ENCODE measurements at places on chromosomes 4 and X.

DNA sequence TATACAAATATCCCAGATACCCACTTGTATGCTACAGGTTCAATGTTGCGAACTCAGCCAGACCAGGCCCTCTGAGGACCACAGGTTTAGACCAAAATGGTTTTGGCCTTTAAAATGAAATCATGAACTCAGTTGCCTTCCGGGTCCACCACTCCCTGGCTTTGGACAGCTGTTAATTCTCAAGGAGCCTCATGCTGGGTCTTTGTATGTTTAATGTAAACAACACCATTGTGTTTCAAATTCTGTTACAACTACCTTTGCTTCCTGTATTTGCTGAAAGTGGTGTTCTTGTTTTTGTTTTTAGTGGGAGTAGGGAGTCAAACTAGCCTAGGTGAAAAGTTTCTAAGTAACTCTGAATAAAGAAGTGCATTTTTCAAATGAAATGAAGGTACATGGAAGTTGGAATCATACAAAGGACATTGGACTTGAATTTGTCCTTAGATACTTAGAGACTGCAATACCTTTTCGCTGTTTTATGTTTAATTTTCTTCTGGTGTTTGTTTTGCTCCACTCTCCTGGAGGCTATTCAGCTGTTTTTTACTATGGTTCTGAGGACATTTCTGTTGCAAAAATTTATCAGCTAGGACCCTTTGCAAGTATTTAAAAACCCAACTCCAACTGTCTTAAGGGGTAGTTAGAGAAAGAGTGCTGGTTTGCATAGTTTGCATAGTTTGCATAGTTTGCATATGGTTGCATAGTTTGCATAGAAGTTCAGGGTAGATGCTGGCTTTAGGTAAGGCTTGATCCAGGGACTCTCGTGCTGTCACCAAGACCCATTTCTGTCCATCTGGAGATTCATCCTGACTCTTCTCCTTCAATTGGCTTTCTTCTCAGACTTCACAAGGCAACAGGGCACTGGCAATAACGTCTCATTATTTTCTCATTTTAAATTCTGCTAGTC is 70.1 kb downstream of the MID1IP1 start:
- DNase-seq: no peak

- no peak for DNase-seq
Observed at GRCh38 chr4:84965553-84966381, 723 bp downstream of the WDFY3 start.

DNA sequence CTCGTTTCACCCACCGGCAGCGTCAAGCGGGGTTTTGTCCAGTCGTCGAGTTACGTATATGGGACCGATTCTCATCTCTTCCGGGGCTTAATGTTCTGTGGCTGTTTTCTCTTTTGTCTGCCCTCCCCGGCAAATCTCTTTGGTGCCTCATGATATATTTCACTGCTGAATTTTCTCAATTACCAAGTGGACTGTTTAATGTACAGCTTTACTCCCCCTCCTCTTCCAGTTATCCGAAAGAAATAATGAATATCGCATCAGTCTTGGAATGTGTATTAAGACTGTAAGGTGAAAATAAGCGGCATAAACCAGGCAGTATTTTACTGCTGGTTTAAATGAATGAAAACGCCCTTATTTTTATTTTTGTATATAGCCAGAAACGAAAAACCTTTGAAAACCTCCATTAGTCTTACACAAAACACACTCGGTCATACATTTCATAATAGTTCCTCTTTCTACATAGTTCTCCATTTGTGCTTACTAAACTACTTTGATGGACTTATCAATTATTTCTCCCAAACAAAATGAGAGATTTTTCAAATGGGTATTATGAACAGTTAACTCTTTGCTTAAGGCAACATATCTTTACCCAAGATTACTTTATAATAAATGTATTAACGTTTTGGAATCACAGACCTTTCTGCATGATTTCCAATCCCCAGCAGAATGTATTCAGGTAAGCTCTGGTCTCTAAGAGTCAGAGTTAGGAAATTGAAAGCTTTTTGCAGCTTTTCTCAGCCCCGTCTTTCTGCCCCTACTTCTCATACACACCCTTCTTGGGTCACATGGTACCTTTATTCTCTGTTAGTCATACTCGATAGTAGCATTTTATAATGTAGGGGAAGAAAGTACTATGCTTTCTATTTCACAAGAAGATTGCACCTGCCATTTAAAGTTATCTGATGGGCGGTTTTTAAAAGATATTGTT is 979 bp downstream of the RP2 start:
- no peak for DNase-seq

GRCh38 chr4:177975315-177975987 is 533.2 kb upstream of the AGA start:
- DNase-seq: no peak

DNA sequence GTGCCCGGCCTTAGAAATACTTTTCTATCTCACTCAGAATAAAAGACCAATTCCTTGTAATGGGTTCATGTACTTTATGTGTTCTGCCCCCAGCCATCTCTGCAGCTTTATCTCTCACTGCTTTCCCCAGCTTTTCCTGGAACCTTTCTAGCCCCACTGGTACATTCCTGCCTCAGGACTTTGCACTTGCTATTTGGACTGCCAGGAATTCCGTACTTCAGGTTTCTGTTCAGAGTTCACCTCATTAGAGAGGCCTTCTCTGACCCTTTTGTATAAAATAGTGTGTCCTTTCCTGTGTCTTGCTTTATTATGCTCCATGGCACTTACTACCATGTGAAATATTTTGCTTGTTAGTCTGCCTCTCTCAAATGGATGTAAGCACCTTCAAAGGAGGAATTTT is 112.5 kb downstream of the PDLIM5 start:
- no peak for DNase-seq

DNA sequence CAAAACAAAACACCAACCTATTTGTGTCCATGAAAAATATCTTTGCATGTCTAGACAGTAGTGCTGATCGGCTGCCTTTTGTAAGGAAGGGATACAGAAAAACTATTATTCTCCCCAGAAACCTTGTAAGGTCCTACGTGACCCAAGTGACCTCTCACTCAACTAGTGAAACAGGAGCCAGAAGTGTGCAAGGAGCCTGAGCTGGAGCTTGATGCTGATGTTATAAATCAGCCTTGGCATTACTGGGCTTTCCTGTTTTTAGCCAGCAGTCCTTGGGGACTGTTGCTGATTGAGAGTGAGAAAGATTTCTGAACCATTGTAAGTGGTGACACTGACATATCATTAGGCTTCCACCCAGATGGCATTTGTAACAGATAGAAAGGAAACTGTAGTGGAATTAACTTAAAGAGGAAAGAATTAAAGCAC is 100.8 kb upstream of the LIMCH1 start:
- no peak for DNase-seq

DNA sequence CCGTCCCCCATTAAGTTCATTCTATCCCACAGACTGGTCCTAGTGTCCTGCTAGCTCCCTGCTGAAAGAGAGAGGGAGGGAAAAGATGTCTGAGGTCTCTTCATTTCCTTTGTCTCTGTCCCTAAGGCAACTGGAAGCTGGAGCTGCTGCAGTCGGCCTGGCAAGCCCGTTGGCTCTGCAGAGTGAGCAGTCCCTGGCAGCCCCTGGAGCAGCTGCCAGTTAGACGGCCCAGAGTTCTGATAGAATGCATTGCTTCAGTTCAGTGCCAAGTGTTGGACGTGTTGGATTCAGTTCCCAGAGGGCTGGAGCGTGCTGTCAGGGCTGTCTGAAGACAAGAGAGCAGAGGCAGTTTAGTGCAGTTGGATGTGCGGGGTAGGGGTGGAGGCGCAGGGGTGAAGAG is 975 bp downstream of the KCNE5 start:
- DNase-seq: no peak

- DNase-seq: no peak
Observed at GRCh38 chr4:120549011-120549570, 373.4 kb downstream of the PRDM5 start.
